Cardiac muscle cell (in vitro differentiated cells and primary cell): ENCODE measurements at places on chromosomes 2 and 18. TPM values are rescaled to one million over a fixed set of nuclear protein-coding genes. Genes with fewer than 3 reads are reported as not detected.

The CRYBA2 gene
- not detected in 2 replicates for total RNA-seq

The GCG gene
- not detected in 2 replicates for total RNA-seq

The RAB17 gene
- 2.9 and 4.7 TPM in 2 replicates for total RNA-seq

The C2orf81 gene
- 7.6 and 9.5 TPM in 2 replicates for total RNA-seq

The NMS gene
- not detected in 2 replicates for total RNA-seq
